KBM-7 (cell line): ENCODE measurements at places on chromosomes 4 and X.

- DNase-seq = no peak
These were observed 10.3 kb downstream of the EGFL6 start for GRCh38 chrX:13579661-13580060.

DNA sequence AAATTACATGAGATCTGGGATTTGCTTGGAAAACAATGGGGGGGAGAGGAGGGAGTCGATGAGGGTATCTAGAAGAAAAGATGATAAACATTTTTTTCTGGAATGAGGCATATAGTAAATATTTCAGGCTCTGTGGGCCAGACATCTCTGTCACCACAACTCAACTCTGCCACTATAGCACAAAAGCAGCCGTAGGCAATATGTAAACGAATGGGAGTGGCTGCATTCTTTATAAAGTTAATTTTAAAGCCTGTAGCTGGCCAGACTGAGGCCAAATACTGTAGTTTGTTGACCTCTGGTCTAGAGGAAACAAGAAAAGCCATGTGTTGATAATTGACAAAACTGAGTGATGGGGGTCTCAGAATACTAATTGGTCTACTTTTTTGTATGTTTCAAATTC, 14.1 kb upstream of the TCEANC start:
- DNase-seq = no peak

GRCh38 chr4:111836601-111837000, 308.7 kb upstream of the FAM241A start:
- no peak for DNase-seq

GRCh38 chrX:45110494-45110893, 90.2 kb downstream of the DIPK2B start:
- DNase-seq = no peak

DNA sequence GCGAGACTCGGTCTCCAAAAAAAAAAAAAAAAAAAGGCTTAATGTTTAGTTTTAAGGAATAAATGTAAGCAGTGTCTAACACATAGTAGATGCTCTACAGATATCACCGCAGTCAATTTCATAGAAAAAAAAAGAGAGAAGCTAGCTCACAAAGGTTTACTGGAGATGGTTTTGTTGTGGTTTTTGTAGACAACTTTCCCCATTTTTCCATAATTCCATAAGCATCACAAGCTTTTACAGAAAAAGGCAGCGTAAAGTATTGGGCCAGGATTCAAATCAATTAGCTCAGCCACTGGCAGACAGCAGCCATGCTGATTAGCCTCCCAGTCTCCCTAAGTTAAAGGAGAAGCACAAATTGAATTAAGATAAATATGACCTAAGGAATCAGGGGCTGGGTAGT, 1.5 kb downstream of the GRSF1 start:
- DNase-seq = peak; percentile 23

- DNase-seq = no peak
These were observed 6.5 kb downstream of the SMIM9 start for GRCh38 chrX:154828016-154828408.

- no peak for DNase-seq
These were observed 2.9 kb downstream of the SEC24B start for GRCh38 chr4:109436504-109436903.

GRCh38 chr4:16045687-16046086, 38.1 kb downstream of the PROM1 start:
- DNase-seq = no peak
